ENCODE measurements at places on chromosomes 1 and 21.

DNA sequence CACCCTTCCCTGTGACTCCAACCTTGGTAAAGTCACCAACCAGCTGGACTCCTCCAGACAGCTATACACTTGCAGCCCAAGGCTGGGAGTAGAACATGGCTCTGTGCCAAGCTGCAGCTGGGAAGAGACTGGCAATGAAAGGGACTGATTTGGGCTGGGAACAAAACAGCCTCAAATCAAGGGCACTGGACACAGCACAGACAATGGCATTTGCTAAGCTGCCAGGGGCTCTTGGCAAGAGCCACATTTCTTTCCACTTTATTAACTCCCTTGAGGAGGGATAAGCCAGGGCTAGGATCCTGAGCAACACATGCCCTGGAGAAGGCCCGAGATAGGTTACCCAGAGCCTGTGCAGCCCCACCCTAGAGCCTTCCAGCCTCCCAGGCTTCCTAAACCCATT lies 12.0 kb downstream of the SYT11 start:
- DNase-seq = no peak

GRCh38 chr1:29683472-29683871 lies 447.1 kb downstream of the PTPRU start:
- DNase-seq = no peak

GRCh38 chr1:119602169-119602568 lies 45.9 kb downstream of the ZNF697 start:
- DNase-seq = no peak

DNA sequence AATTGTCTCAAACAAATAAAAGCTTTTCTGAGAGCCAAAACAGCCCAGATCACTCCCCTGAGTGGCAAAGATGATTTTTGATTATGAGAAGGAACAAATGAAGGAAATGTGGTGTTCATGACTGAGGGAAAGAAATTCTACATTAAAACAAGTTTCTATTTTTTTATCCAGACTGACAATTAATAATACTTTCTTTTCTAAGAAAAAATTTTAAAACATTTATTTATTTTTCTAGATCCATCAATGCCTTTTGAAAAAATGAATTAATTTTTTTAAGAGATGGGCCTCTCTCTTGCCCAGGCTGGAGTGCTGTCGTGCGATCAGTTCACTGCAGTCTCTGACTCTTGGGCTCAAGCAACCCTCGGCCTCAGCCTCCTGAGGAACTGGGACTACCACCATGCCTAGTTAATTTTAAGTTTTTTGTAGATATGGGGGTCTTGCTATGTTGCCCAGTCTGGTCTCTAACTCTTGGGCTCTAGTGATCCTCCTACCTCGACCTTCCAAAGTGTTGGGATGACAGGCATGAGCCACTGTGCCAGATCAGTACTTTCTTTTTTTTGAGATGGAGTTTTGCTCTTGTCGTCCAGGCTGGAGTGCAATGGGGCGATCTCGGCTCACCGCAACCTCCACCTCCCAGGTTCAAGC lies 11.2 kb upstream of the TXNIP start:
- no peak for DNase-seq

DNA sequence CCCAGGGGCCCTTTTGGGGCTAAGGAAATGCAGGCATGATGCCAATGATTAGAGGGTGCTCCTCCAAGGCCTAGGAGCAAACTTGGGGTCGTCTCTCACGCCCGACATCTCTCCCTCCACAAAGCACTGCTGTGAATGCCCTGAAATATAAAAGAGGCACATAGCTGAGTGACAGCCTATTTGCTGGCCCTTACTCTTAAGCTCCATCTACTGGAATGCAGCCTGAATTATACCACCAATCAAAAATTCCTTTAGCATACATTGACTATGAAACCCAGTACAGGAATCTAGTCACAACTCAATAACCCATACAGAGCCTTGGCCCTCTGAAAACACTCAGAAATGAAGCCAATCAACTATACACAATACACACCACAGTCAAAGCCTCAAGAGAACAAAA lies 105.5 kb downstream of the LRIG2 start:
- no peak for DNase-seq

DNA sequence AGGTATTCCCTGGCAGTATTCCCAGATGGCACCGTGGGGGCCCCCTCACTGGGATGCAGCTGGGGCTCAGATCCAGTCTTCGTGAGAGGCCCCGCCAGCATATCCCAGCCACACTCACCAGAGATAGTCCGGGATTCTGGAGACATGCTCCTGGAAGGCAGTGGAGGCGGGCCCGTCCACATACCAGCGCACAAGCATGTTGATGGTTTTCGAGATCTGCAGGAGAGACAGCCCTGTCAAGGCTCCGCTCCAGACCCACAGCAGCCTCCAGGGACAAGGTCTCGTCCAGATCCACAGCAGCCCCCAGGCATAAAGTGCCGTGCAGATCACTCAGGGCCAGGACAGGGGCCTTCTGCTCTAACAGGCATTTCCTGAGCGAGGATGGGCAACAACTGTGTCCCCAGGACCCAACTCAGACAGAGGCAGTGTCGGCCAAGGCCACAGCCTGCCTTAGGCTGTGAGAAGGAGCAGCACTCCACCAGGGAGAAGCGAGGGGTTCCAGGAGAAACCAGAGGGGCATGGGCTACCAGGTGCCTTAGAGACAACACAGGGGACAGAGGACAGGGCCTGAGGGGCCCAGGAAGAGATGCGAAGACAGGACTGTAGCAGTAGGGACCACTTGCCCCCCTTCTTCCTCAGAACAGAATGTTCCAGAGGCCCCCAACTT lies 14.8 kb downstream of the LSS start:
- no peak for DNase-seq
